Activated T-helper 1 cell treated with anti-CD3 and anti-CD28 coated beads, Interleukin-12 subunit alpha, Interleukin-12 subunit beta, Interleukin-2, Interleukin-4 antibody, amounts not matched to agents 30 ng/mL and 10 ng/mL and 1 ng/mL, durations not matched to agents 14 hours and 24 hours and 36 hours (primary cell): ENCODE measurements at places on chromosomes 12 and 14. TPM values are rescaled to one million over a fixed set of nuclear protein-coding genes. Genes with fewer than 3 reads are reported as not detected.
A peak's percentile ranks its signal among the peaks of the same experiment; 100 is the strongest.

- DNase-seq = no peak
Measured at GRCh38 chr12:128779901-128780300, 43.9 kb downstream of the SLC15A4 start.

- DNase-seq = no peak
Measured at GRCh38 chr12:6340032-6340638, 1.7 kb downstream of the TNFRSF1A start.

GRCh38 chr12:42960087-42960527 is 370.6 kb upstream of the PRICKLE1 start:
- DNase-seq = no peak

GRCh38 chr14:33788161-33788560 is 162.7 kb downstream of the EGLN3 start:
- DNase-seq = no peak

SYCP3 gene
- 0.44 TPM in 2 replicates for total RNA-seq

- no peak for DNase-seq
Measured at GRCh38 chr12:117844114-117844830, 124.5 kb downstream of the KSR2 start.

CCDC177 gene
- 0.08 TPM in 1 of 2 replicates, not detected in the other for total RNA-seq

- peak; percentile 17 for DNase-seq
Measured at GRCh38 chr12:9869307-9870161, at the start of gene CLEC2B. TSS of gene CLEC2B (minus strand) at chr12:9869354.

LTBP2 gene
- total RNA-seq = 0.05 and 0.24 TPM in 2 replicates

DNA sequence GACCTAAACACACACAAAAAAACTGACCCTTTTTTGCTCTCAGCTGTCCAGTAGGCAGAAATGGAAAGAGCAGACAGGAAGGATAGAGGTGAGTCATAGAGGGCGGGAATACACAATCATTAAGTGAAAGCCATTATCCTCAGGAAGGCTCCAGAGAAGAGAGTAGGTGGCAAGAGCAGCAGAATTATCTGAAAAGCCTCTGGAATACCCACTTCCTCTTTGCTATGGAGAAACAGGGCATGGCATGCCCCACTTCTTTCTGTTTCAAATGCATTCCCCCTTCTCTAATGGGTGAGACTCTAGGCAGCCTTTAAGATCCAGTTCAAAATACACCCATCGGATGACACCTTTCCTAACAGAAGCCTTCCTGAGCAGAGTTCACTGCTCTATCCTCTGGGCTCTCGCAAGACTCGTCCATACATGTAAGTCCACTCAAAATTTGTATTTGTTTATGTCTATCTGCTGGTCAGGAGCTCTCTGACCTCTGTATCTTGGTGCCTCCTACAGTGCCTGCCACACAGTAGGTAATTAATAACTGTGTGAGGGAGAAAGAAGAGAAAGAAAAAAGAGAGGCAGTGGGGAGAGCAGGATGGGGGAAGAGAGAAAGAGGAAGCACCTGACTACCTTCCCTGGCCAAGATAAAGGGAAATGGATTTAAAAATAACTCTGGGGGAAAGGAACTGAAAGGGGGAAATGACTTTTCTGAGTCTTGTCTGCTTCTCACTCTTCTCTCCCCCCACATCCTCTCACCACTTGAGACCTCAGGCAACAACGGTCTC is 8.5 kb downstream of the KLHL33 start:
- no peak for DNase-seq

DNA sequence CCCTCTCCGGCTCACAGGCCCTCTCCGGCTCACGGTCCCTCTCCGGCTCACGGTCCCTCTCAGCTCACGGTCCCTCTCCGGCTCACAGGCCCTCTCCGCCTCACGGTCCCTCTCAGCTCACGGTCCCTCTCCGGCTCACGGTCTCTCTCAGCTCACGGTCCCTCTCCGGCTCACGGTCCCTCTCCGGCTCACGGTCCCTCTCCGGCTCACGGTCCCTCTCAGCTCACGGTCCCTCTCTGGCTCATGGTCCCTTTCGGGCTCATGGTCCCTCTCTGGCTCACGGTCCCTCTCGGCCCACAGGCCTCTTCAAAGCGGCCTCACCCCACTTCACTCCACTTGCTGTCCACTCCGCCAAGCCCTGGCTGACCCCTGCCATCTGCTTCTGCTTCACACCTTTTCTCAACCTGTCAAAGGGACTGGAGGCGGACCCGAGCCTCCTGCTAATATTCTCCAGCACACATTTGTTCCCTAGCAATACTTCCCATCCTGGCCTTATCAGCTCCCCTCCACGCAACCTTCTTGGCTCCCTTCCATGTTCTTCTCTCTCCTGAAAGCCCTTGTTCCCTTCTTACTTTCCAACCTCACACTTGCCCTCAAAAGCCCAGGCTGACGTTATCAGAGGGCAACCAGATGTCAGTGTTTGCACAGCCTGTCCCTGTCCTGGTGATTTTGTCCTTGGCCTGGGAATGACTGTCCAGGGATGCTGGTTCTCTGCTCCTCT is 176.7 kb downstream of the CALM1 start:
- DNase-seq = no peak

KLHDC1 gene
- total RNA-seq = 0.93 and 1.9 TPM in 2 replicates

GRCh38 chr12:102429211-102430154 is 50.9 kb downstream of the IGF1 start:
- DNase-seq = no peak

TAS2R30 gene
- 3.8 and 4.5 TPM in 2 replicates for total RNA-seq

RABGGTA gene
- 52.2 and 54.4 TPM in 2 replicates for total RNA-seq

DNA sequence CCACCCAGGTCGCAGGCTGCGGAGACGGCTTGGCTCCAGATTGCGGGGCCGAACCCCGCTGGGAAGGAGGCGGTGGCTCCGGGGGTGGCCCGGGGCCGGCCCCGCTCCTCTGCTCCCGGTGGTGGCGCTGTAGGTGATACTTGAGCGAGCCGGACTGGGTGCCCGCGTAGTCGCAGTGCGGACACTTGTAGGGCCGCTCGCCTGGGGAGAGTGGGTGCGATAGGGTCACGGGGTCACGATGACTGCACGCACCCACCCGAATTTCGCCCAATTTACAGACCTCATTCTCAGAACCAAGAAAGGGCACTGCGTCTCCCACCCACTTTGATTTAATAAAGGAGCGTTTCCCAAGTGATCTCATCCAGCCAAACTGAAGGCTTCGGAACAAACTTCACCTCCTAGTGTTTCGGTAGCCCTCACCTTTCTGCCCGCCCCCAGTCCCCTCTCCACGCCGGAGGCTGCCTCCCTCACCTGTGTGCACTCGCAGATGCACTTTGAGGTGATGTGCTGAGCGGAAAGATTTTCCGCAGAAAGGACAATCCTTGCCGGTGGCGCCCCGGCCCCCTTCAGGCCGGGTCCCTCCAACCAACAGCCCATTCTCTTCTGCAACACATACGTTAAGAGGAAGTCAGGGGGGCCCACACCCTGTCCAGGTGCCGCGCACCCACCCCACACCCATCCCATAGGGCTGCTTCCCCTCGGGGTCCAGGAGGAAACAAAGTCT is 7.4 kb downstream of the ZNF219 start:
- no peak for DNase-seq

GRCh38 chr12:8661751-8662150 is 875 bp downstream of the MFAP5 start:
- no peak for DNase-seq

- DNase-seq = no peak
Measured at GRCh38 chr12:26278266-26278665, 82.9 kb downstream of the SSPN start.

DNA sequence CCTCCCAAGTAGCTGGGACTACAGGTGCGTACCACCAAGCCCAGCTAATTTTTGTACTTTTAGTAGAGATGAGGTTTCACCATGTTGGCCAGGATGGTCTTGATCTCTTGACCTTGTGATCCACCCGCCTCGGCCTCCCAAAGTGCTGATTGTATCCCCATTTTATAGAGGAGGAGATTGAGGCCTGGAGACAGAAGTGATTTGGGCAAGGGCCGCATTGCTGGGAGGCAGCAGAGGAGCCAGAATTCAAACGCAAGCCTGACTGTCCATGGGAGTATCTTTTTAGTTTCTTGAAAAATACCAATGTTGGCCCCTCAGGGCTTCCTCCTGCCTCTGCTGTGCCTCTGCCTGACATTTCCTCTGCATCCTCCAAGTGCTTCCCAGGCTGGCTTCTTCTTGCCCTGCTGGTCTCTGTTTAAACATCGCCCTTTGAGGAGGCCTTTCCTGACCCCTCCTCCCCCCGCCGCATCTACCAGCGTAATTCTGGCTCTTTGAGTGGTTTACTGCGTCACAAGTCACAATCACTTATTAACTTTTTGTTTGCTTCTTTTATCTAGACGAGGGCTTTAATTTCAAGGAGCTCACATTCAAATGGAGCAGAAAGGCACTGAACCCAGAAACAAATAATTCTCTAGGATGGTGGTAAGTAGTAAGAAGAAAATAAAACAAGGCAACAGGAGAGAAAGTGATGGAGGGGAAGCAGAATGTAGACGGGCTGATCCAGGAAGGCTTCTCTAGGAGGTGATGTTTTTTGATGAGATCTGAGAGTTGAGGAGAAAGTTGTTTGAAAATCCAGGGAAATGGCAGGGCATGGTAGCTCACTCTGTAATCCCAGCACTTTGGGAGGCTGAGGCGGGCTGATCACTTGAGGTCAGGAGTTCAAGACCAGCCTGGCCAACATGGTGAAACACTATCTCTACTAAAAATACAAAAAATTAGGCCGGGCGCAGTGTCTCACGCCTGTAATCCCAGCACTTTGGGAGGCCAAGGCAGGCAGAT is 91.0 kb upstream of the MED13L start:
- DNase-seq = no peak

- DNase-seq = no peak
Measured at GRCh38 chr14:89700801-89701200, 253.7 kb downstream of the EFCAB11 start.
